ENCODE measurements at places on chromosomes 12 and 14.
A peak's percentile ranks its signal among the peaks of the same experiment; 100 is the strongest.

DNA sequence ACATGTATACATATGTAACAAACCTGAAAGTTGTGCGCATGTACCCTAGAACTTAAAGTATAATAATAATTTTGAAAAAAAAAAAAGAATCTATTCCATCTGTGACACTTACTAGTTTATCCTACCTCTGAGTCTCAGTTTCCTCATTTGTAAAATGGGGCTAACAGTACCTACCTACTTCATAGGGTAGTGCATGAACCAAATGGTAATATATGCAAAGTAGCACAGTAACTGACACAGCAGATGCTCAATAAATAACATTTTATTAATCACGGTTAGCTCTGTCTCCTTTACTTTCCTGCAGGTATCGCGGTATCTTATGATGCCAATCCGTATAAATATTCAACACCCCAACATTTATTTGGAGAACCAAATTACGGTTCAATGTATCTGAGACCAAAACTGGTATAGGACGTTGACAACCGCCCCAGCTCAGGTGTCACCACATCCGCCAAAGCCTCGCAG lies 703 bp downstream of the TMED10 start:
- no peak for DNase-seq

DNA sequence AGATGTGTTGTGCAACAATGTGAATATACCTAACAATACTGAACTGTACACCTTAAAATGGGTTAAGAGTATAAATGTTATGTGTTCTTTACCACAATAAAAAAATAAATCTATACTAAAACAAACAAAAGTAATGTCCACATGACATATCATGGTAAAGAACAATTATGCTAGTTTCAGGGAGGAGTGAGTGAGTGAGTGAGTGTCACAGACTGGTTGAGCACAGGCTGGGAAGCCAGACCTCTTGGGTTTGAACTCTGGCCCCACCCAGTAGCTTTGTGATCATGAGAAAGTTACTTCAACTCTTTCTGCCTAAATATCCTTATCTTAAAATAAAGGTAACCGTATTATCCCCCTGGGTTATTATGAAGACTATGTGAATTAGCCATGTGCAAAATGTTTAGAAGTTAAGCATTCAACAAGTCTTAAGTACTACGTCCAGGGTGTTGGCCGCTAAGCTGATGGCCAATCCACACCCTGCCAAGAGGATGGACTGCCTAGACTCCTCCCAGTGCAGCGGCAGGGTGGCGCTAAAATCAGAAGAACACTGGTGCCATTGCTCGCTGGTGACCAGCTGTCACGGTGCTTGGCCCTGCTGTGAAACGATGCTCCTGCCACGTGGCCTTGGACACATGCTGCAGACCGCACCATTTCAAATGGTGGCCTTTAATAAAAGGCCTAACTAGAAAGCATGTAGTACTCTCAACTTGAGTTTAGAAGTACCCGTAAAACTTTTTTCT lies 7.3 kb downstream of the SLC2A13 start:
- no peak for DNase-seq

DNA sequence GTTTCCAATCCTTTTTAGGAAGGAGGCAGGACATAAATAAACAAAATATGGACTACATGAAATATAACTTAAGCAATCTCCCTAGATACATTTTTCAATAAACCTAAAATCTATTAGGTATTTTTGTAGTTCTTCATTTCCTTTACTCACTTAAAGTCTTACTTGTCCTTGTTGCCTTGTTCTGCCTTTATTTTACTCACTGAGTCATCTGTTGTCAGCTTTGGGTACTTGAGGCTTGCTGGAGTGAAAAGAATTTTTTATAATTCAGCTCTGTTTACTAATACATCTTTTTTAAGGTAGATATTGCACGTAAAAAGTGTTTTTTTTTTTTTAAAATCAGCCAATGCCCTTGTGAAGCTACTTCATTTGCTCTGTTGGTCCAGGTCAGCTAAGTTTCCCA lies 216.2 kb downstream of the PELI2 start:
- peak; percentile 39 for DNase-seq

DNA sequence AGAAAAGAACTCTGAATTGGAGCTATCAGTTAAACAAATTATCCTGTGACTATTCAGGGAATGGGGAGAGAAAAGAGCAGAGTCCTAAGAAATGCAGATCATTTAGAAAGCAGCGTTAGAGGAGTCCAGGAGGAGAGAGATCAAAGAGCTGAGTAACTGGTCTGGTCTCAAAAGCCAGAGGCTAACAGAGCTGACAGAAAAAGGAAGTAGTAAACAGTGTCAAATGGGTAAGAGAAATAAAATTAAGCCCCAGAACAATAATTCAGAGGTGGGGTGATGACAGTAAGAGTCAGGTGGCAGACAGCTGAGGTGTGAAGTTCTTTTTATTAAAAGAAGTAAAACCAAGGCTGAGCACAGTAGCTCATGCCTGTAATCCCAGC lies 19.3 kb downstream of the GXYLT1 start:
- DNase-seq, result no peak

- no peak for DNase-seq
Measured at GRCh38 chr12:91853350-91854127, 292.1 kb downstream of the BTG1 start.

GRCh38 chr14:65294816-65295215 lies 117.7 kb upstream of the FUT8 start:
- no peak for DNase-seq

DNA sequence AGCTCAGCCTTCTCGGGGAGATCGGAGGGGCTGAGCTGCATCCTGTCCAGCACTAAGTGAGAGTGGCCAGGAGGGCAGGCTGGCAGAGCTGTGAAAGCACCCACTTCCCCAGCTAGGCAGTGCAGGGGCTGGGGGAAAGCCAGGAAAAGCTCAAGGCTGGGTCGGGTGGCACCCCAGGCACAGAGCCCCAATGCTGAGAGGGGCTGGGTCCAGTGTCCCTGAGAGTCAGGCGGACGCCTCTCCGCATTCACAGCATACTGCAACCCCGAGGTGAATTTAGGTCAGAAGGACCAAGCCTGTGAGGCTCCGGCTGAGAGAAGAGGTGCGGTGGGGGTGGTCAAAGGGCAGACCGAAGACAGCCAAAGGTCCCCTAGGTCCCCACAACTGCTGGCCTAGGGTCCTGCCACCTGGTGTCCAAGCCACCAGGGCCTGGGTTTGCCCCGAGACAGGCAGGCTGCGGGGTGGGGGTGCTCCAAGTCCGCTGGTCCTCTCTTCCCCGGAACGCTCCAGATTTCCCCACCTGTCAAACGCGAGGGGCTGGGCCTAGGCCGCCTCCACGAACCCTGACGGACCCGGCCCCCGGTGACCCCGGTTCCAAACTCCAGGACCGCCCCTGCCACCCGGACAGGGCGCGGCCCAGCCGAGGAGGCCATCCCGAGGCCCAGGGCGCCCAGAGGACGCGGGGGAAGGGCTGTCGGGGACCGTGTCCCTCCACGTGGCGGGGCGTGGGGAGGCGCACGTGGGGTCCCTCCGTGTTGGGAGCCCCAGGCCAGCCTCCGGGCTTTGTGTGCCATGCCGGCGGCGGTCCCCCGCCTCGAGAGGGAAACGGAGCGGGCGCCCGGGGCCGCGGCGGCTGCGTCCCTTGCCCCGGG lies 527 bp downstream of the CAMKK2 start:
- DNase-seq, result peak; percentile 14

DNA sequence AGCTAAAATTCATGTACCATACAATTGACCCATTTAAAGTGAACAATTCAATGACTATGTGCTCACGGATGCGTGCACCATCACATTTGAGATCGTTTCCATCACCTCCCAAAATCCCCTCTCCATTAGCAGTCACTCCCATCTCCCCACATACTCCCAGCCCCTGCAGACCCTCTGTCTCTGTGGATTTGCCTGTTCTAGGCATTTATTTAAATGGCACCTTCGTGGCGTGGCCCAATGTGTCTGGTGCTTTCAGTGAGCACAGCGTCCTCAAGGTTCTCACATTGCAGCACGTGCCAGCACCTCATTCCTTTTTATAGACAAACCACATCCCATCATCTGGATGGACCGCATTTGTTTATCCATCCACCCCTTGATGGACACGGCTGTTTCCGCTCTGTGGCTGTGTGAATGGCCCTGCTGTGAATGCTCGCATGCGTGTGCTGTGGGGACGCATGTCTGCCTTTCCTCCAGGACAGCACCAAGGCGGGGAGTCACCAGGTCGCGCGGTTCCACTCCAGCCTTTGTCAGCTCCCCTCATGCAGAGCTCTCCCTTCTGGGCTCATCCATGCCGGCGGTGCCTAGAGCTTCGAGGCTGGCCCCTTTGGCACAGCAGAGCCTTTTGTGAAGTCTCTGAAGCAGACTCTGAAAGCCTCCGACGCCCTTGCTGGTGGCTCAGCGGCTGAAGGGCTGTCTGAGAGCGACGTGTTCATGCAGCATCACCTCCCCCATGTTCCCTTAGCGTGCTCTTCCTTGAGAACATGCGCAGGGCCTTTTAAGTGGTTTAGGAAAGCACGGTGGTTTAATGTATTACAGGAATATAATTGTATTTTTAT lies 184.4 kb downstream of the KIF26A start:
- DNase-seq, result no peak

- DNase-seq, result peak; percentile 7
Measured at GRCh38 chr12:59980476-59980875, 384.6 kb downstream of the SLC16A7 start.

- DNase-seq, result no peak
Measured at GRCh38 chr12:19894050-19894449, 454.8 kb downstream of the AEBP2 start.

DNA sequence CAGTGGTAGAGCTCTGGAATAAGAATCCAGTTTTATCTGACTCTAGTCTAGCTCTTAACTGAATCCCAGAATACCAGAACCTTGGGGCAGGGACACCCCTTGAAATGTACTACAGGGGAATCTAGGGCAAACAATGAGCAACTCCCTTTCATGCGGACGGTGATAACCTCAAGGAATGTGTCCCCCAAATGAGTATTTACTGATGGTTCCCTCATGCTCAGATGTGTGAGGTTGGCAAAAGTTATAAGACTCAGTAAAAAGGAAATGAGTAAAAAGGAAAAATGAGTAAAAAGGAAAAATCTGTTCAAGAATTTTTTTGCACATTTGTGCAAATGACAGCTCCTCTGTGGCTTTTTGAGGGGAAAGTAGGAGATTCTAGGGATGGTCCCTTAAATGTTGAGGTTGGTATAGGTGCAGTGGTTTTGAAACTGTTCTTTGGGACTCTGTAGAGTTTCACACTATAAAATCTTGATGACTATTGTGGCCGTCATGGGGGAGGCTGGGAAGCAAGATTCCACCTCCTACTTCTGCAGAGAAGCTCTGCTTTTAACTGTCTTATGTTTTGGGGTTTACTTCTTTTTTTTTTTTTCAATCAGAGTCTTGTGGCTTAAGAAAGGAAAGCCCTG lies 58.6 kb downstream of the NRXN3 start:
- DNase-seq, result no peak
